HT1080 (cell line): ENCODE measurements at places on chromosomes 12 and 14. TPM values are rescaled to one million over a fixed set of nuclear protein-coding genes. Genes with fewer than 3 reads are reported as not detected.

- no peak for DNase-seq
These were observed 358.2 kb downstream of the DIO2 start for GRCh38 chr14:79852950-79853744.

ADIPOR2 gene
- 34.5 and 42.7 TPM in 2 replicates for total RNA-seq

- no peak for DNase-seq
These were observed 114.9 kb downstream of the TMEM121 start for GRCh38 chr14:105641075-105641937.

- DNase-seq, result no peak
These were observed 212.8 kb upstream of the NOVA1 start for GRCh38 chr14:26810631-26811030.

RD3L gene
- not detected in 2 replicates for total RNA-seq
